ENCODE measurements at places on chromosomes 6 and 20.

GRCh38 chr6:132898376-132898775, 84.0 kb downstream of the RPS12 start:
- ATAC-seq: no peak

- ATAC-seq: no peak
Observed at GRCh38 chr6:161547617-161548016, 273.8 kb upstream of the AGPAT4 start.

DNA sequence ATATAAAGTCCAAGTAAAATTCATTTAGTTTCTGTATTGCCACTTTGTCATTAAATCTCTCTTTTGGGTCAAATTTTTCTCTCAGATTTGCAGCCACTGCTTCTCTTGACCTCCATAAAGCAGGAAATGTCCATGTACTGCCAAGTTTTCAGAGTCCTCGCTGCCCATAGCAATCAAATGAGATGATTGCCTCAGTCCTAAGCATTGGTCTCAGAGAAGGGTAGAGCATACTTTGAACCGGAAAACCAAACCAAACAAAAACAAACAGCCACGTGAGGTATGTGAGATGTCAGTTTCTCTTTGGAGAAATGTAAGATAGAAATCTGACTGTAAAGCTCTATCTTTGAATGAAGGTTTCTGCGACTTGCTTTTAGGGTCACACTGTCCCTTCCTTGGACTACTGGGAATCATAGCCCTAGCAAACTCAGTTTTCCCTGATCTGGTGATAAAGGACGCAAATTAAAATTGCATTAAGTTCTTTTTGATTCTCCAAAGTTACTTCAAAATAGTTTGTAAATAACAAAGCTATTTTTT, 505.4 kb upstream of the CITED2 start:
- no peak for ATAC-seq

GRCh38 chr6:157552820-157553485, 172.0 kb downstream of the ZDHHC14 start:
- no peak for ATAC-seq

GRCh38 chr6:136880748-136881460, 41.2 kb upstream of the SLC35D3 start:
- ATAC-seq: no peak
